ENCODE measurements at places on chromosomes 1 and 21. TPM values are rescaled to one million over a fixed set of nuclear protein-coding genes. Genes with fewer than 3 reads are reported as not detected.

GRCh38 chr1:192866241-192866868, 57.5 kb downstream of the RGS2 start:
- no peak for DNase-seq

DNA sequence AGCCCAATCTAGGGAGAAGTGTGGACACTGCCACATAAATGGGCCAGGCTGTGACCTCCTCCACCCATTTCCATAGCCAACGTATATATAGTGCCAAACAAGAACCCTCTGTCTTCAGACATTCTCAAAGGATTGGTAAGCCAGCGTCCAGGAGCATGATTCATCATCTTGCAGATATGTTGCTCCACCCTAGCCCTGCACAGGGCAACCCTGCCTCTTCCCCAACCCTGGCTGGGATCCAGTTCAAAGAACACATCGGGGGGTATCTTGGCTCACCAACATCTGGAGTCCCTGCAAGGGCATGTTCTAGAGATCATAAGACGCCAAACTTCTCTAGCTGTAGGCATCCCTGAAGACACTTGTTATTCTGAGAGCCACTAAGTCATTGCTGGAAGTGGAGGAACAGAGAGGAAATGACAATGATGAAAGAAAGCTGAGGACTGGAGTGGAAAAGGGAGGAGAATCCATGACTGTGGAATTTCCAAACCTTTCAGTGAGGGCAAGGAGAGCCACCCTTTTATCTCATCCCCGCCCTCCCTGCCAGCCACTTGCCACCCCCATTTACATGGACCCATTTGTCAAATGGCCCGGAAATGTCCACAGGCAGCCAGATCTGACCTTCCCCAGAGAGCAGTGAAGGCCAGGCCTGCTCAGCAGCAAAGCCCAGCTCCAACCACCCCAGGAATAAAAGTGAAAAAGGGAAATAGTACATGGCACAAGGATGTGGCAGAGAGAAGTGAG, 144.1 kb upstream of the CTTNBP2NL start:
- no peak for DNase-seq

- no peak for DNase-seq
These were observed 66.8 kb upstream of the DISP3 start for GRCh38 chr1:11412141-11412540.

DNA sequence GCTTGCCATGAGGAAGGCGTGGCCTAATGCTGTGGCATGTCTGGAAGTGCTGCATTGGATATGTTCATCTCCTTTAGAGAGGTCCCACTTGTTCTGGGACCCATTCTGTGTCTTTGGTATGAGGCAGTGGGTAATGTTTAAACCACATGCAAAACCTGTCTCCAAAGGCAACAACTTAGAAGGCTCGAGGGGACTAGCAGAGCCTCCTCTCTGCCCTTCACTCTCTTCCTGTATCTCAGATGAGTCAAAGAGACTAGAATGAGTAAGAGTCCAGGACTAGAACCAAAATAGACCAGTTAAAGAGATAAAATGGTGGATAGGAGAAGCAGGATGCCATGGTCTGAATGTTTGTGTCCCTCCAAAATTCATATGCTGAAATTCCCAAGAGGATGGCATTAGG, 220.8 kb upstream of the KIAA0040 start:
- DNase-seq, result no peak

GRCh38 chr1:205521686-205522085, 17.2 kb downstream of the CDK18 start:
- no peak for DNase-seq

DNA sequence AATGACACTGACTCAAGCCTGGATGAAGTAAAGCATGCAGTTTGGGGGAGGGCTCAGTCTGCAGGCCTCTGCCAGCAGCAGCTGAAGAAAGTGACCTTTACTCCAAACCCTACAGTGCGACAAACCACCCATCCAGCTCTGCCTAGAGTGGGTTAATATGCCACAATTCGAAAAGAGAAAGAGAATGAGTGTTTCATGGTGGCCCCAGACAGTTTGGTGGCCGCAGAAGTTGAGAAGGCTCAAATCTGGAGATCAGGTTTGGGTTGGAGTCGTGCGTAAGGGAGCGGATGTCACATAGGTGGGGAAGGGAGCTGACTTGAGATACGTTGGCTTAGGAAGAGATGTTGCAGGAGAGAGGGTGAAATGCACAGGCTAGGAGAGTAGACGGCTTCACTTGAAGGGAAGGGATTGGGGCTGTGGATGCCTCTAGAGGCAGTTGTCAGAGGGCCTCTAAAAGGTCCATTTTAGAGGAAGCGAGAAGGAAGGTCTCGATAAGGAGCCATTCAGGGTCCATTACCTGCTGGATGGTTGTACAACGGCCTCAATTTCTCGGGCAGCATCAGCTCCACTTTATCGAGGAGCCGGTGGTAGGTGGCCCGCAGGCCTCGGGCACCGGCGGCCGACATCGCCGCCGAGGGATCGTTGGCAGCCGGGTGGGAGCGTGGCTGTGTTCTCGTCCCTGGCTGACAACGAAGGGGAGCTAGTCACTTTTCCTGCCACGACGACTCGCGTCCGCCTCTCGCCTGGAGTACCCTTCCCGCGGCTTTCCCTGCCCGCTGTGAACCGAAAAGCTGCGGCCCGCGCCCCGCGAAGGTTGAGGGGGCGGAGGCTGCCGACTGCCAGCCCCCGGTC, 1.0 kb upstream of the DCAF6 start:
- peak; percentile 35 for DNase-seq

DNA sequence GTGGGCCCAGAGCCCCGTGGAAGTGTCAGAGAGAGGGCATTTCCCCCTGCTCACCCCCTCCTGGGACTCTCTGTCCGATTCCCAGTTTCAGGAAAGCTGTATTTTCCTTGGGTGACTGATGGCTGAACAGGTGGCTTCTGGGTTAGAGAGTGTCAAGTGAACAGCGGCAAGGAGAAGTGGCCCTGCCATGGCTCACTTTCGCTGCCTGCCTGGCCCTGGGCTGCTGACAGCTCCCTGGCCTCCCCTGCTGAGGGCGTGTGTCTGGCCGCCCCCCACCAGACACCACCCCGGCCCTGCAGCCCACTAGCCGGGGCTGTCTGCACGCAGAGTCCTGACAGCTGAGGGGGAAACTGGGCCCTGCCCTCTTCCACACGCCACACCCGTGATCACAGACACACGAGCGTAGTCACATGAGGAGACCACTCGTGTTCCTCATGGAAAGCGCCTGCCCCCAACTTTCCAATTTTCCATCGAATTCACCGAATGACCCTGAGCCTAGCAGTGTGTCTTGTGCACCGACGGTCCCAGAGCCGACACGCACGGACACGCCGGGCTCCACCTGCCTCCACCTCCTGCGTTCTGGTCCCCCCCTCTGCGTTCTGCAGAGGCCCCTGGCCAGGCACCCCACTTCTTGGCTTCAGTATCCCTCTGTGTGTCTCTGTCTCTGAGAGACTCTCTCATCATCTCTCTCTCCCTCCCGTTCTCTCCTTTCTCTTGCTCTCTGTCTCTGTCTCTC, 60.6 kb upstream of the CASZ1 start:
- no peak for DNase-seq

- DNase-seq, result no peak
These were observed 41.4 kb downstream of the CCDC18 start for GRCh38 chr1:93221913-93222312.

UBQLN4 gene
- 59.5 TPM for total RNA-seq

TFAP2E gene
- 0.47 TPM for total RNA-seq

STUM gene
- not detected for total RNA-seq

CLCA1 gene
- total RNA-seq, result not detected

FCRLB gene
- not detected for total RNA-seq
